Astrocyte (in vitro differentiated cells and primary cell): ENCODE measurements at places on chromosomes 1 and 21. TPM values are rescaled to one million over a fixed set of nuclear protein-coding genes. Genes with fewer than 3 reads are reported as not detected.
A peak's percentile ranks its signal among the peaks of the same experiment; 100 is the strongest.

RYR2 gene
- 0.19 and 0.30 TPM in 2 replicates for total RNA-seq

ANKRD34A gene
- 5.8 and 6.3 TPM in 2 replicates for total RNA-seq

OR2L3 gene
- total RNA-seq = not detected in 2 replicates

OLIG2 gene
- total RNA-seq = 2.5 and 2.6 TPM in 2 replicates

DNA sequence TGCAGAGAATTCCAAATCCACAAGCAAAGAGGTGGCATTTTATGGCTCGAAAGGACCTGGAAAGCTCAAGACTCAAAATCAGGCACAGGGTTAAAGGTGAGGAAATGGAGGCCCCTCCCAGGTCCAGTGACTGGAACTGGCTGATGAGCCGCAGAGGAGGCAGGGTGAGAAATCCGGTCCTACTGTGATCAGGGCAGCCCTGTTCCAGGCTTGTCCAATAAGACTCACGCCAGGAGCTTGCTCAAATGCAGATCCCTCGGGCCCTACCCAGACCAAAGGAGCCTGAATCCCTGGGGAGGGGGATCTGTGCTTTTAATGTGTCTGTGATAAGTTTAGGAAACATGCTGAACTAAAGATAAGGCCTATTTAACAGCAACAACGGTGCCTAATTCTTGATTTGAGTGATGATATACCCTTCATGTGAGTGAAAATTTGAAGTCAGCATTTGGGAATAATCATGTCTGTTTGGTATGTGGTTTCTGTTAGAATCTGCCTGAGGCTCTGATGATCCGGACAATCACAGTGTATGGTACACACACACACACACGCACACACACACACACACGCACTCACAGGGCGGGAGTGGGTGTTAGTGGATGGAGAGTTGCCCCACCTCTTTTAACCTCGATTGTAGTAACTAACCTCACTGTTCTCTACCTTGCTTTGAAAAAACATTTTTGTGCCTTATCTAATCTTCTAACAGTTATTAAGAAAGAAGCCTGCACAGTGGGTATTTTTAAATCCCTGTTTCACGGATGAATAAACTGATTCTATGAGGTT, 54.1 kb upstream of the LYST start:
- peaks cover 50% of the 10 kb centered on the region for H3K4me1 ChIP-seq
- peak; percentile 54 for DNase-seq
- H3K4me3 ChIP-seq = no peak overlapping the region

DNA sequence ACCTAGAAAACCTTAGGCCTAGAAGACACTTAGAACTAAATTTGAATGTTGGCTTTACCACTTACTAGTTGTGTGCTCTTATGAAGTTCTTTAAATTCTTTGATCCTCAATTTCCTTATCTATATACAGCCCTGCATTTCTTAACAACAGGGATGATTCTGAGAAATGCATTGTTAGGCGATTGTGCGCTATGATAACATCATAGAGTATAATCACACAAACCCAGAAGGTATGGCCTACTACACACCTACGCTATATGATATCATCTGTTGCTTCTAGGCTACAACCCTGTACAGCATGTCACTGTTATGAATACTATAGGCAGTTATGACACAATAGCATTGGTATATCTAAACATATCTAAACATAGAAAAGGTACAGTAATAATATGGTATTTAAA, 137.4 kb downstream of the CHD1L start:
- H3K4me3 ChIP-seq = no peak overlapping the region
- no peaks in the 10 kb centered on the region for H3K27me3 ChIP-seq
- H3K4me1 ChIP-seq = no peaks in the 10 kb centered on the region
- H3K27ac ChIP-seq = no peak overlapping the region

DNA sequence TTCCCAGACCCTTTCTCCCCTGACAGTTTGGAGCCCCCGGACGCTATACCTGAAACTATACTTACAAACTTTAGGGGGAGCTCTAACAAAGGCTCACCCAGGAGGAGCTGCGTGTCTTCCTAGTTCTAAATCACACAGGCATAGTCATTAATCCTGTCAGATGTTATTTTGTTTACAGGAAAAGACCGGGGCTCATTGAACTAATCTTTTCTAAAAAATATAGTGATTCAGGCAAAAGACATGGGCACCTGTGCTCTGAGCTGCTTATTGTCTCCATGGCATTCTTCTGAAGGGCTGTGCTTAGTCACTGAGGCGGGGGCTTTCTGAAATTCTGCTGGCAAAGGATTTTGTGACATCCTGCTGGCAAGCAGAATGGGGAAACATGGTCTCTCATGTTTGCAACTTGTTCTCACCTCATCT, 1577.0 kb downstream of the NCAM2 start:
- no peak for DNase-seq
- no peaks in the 10 kb centered on the region for H3K27me3 ChIP-seq
- H3K36me3 ChIP-seq = no peaks in the 10 kb centered on the region
- no peak overlapping the region for H3K4me3 ChIP-seq
- no peak overlapping the region for H3K27ac ChIP-seq

DNA sequence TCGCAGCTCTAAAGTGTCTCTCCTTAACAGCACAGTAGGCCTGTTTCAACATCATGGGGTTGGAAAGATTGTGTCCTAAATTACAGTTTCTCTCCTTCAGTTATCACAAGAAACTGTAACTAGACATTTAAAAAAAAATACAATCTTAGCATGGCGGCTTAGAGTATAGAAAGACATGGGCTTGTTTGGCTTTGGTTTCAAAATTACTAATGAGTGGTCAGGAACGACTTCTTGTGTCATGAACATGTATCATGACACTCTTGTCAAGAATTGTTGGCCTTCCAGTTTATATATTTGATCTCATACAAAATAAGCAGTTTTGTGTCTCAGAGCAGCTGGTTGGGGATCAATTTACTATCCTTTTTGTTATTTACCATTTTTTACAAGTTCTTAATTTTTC, 2.1 kb downstream of the GJA8 start:
- DNase-seq = no peak
- H3K4me1 ChIP-seq = no peaks in the 10 kb centered on the region
